ENCODE measurements at places on chromosomes 16 and 17.

- DNase-seq: no peak
Measured at GRCh38 chr16:69440250-69440649, 15.8 kb downstream of the CYB5B start.

DNA sequence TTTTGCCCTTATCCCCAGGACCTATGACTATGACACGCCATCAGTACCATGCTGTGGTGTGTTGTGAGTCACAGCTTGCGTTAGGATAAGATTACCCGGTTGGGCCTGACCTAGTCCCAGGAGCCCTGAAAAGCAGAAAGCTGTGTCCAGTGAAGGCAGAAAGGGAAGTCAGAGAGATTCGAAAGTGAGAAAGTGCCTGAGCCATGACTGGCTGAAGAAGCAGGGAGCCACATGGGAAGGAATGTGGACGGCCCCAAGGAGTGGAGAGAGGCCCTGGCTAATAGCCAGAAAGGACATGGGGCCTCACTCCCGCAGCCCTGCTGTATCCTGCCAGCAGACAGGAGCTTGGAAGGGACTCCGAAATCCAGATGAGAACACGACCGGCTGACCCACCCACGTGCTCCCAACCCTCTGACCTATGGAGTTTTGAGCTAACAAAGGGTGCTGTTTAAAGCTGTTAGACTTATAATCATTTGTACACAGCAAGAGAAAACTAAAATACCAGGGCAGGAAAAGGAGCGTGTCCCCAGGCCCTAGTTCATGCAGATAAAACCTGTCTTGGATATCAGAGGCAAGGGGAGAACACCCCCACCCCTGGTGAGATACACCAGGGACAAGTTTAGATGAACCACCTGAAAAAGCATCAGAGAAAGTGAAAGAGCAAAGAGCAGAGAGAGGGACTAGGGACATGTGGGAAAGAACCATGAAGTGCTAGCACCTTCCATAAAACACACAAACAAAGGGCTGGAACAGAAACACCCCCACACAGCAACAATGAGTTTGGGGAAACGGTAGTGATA, 115.3 kb downstream of the SLC39A11 start:
- DNase-seq: no peak

DNA sequence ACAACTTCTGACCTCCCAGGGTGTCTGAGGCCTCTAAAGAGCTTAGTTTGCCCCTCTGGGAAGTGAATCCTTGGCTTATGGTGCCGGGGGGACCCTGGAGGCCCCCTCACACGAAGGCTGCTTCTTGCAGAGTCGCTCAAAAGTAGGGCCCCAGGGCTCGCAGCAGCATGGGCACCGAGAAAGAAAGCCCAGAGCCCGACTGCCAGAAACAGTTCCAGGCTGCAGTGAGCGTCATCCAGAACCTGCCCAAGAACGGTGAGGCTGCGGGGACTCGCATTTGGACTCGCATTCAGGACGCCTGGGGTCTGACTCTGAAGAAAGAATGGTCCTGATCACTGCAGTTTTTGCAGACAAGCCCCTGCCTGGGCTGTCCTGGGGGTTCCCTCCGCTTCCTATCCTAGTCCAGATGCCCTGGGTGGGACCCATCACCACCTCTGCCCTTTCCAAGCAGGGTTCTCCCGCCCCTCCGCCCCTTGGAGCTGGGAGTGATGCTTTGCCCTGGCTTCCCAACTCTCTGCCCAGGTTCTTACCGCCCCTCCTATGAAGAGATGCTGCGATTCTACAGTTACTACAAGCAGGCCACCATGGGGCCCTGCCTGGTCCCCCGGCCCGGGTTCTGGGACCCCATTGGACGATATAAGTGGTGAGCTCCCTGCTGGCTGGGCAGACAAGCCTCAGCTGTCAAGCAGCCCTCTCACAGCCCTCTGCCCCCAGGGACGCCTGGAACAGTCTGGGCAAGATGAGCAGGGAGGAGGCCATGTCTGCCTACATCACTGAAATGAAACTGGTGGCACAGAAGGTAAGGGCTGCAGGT, 698 bp downstream of the ACBD4 start:
- DNase-seq: no peak

DNA sequence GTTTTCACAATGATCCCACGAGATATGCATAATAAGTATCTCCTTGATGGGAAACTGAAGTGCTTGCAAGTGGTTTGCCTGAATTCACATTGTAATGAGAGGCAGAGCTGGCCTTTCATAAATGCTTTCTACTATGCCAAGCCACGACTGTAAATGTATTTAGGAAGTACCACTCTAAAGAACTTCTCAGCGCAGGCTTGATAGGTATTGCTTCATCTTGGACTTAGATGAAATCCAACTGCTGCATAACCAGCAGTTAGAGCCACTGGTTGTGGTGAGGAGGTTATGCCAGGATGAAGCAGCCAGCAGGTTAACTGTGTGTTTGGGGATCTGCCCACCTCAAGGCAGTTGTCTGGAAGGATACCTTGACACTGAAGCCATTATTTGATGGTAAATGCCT, 26.8 kb downstream of the MARCHF10 start:
- DNase-seq: no peak

DNA sequence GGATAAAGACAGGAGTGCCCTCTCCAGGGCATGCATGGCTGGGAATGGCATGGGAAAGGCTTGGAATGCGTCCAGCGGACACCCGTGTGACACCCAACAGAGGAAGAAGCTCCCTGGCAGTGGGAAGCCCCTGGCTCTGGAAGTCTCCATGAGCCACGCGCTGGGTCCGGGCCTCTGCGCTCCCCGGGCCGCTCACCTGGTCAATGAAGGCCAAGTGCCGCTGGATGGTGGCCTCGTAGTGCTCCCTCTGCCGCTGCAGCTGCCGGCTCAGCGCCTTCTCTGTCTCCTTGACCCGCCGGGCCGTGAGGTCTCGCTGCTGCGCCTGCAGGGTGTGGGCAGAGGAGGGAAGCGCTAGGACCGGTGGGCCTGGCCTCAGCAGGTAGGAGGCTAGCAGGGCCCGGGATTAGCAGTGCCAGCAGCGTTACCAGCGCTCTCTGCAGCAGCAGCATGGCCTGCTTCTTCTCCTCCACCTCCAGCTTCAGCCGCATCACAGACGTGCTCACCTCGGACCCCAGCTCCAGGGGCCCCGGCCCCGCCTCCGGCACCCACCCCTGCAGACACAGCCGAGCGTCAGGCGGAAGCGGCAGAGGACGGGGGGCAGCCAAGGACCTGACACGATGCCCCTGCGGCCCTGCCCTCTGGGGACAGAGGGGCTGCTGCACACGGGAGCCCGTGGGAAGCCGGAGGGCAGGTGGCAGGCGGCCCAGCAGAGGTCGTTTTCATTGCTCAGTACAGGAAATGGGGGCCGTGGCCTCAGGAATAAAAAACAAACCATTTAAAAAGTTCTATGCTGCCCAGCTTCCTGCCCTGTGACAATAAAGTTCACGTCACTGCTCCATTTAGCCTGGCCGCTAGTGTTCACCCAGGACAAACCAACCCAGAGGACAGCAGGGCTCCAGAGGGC, 26.0 kb downstream of the CEP131 start:
- DNase-seq: no peak

DNA sequence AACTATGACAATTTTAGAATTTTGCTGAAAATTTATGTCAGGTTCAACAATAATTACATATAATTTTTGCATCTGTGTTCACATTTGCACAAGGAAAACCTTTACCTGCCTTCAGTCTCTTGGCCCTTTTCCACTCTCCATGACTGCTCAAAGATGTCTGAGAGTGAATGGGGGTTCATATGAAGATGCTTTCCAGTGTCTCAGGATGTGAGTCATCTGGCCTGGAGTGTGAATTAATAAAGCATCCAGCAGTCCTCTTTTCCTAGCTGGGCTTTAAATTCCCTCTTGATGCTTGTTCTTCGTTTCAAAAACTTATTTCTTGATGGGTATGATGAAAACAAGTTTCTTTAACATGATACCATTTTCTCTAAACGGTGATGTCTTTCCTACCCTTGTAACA, 99.9 kb downstream of the CDK5R1 start:
- DNase-seq: no peak

DNA sequence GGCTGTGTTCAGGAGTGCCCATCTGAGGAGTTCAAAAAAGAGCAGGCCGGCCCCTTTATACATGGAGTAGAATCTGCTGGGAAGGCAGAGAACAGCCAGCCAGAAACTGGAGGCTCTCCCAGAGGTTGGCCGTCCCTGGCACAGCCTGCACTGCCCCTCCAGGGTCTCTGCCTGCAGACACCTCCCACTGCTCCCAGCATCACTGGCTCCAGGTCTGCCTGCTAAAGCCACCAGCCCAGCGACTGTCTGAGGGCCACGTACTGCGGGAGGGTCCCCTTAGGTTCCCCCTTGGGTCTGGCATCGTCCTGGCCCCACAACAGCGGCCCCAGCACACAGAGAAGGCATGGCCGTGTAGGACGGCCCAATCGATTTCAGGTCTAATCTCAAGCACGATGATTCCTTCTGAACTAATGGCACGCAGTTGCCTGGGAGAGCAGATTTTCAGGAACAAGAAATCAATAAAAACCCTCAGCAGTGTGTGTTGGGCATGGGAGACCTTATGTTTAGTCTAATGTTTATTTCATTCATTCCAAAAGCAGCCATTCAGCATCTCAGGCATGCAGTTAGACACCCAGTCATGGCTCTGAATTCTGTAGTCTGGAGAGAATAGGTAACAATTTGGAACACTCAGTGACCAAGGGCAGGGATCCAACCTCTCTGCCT, 95.6 kb downstream of the PGS1 start:
- DNase-seq: no peak

DNA sequence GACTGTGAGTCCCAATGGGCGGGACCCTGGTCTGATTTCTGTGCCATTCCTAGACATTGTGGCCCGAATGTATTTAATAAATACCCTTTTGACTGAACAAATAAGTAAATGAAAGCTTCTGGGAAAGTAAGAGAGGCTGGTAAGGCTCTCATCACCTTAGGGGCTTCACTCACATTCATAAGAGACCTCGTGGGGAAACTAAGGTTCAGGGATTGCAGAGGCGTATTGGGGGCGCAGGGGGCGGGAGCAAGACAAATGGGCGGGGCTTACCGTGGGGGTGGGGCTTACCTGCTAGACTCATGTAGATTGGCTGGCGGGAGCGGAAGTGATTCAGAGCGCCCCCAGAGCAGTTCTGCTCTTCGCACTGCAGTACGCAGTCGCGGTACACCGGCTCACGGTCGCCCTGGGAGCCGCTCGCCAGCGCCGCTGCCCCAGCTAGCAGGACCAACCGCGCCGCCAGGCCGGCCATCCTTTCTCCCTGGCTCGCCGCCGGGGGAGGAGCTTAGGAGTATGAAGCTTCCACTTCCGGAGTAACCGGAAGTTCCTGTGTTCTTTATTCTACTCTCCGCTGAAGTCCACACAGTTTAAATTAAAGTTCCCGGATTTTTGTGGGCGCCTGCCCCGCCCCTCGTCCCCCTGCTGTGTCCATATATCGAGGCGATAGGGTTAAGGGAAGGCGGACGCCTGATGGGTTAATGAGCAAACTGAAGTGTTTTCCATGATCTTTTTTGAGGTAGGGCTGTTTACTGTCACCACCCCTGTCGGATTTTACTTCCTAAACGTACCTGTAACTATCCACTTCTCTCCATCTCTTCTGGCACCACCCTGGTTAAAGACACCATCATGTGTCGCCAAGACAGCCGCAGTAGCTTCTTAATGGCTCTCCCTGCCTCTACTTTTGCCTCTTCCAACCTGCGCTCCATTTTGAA, at the start of gene PGAP3:
TSS of gene PGAP3 (minus strand) at position 512 of the 929 bp plus-strand sequence. CDS start at position 469, 43 bp downstream.
- DNase-seq: peak; percentile 81

- DNase-seq: no peak
Measured at GRCh38 chr16:22333457-22333994, 36.3 kb downstream of the POLR3E start.

- DNase-seq: no peak
Measured at GRCh38 chr17:13476720-13477119, 125.0 kb downstream of the HS3ST3A1 start.

- DNase-seq: no peak
Measured at GRCh38 chr16:70705056-70705455, 19.2 kb upstream of the MTSS2 start.

DNA sequence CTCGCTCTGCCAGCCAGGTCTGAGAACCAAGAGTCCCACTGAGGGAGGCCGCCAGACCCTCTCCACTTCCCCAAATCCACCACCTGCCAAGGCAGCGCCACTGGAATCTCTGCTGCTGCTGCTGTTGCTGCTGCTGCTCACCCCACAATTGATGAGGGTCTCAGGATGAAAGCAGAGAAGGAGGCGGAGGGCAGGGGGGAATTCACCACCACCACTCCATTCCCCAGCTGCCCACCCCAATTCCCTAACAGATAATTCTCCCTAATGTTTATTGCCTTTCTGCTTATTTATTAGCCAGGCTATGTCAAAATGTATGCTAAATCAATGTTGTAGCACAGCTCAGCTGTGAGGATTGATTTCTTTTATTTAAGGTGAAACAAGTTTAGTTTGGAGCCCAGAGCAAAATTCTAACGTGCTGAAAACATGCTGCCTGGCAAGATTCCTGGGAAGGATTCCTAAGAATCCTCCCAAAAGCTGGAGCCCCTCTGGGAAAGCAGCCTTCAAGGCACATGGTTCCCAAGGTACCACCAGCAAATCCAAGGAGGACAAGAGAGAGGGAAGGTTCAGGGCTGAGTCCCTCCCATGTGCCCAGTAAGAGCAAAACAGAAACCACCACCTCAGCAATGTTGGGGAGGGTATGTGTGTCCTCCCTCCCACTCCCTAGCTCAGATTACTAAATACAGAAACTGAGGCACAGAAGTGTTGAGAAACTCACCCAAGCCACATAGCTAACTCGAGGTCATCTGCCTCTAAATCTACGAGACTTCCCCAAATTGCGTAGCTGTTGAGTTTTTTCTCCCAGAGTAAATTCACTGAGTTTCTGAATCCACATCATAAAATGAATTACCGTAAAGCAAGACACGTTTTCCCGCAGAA, 12.2 kb upstream of the CDH5 start:
- DNase-seq: no peak

DNA sequence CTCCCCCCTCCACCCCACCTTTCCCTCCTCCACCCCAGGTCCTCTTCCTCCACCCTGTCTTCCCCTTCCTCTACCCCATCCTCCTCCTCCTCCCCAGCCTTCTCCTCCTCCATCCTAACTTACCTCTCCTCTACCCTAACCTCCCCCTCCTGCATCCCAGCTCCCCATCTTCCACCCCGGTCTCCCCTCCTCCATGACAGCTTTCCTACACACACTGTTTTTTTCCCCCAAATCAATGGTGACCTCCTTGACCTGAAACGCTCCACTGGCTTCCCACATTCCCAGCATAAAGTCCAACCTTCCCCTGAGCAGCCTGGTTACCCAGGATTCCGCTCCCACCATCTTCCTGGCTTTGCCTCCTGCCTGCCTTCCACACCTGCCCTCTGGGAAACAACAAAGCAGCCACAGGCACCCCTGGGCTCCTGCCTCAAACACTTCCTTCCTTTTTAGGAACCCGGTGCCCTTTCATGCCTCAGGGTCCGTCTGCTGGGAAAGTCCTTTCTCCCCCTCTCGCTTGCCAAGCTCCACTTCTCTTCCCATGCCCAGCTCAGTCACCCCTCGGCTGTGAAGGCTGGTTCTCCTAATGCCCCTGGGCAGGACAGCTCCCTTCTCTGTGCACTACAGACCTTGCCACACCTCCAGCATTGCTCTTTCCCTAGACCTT, 2.1 kb downstream of the RGS9 start:
- DNase-seq: no peak

- DNase-seq: no peak
Measured at GRCh38 chr17:62075308-62075815, 10.3 kb upstream of the MED13 start.

- DNase-seq: no peak
Measured at GRCh38 chr17:13735861-13736260, 134.1 kb upstream of the HS3ST3A1 start.

Data from omental fat pad (tissue), 4 donors.